ENCODE measurements at places on chromosomes 1 and 21.

GRCh38 chr1:145747398-145748247 lies 28.3 kb downstream of the CD160 start:
- no peak for DNase-seq

DNA sequence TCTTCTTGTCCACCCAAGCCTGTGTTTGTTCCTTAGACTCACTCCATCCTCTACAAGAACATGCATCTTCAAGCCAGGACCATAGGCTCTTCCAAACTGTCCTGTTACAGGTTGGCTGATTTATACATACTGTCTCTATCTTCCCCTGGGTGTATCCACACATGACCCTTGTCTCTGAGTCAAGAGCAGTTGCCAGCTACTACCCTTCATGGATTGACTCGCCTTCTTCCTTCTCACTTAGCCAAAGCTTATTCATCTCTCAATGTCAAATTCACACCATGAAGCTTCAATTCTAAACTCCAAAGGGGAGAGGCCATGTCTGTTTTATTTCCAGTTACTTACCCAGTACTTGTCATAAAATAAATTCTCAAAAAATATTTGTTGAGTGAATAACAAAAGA lies 64.1 kb upstream of the CACHD1 start:
- DNase-seq, result no peak

DNA sequence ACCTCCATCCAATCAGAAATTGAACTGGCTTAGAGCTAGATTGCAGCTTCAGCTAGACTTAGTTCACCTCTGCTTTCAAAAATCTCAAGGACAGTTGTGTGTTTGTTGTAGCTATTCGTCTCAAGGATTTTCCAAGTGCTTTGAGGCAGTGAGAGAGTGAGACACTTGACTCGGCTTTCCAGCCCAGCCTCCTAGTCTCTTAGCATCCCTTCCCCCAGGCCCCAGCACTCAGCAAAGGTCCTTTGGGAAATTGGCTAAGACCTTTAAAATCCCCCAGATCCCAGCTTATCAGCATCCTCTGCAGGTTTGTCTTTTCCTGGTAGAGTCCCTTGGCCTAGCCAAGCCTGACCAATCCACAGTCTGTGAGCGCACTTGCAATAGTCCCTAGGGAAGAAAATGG lies 47.9 kb upstream of the PROX1 start:
- no peak for DNase-seq

DNA sequence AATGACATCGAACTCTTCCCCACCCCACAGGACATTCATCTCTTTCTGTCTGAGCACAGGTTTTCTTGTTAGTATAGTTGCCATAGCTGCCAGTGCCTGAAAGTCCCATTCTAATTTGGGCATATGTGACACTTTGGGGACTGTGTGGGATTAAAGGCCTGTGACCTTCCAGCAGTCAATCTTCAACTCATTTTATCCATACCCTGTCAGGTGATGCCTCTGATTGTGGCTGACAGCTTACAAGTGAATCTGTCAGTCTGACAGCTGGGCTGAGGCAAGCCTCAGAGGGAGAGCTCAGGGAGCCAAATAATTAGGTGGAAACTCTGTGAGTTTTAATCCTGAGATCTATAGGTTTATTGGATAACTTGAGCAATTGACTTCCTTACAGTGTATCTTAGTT lies 29.6 kb downstream of the ZCCHC17 start:
- no peak for DNase-seq

- no peak for DNase-seq
Observed at GRCh38 chr1:228865627-228866330, 130.5 kb downstream of the RHOU start.

DNA sequence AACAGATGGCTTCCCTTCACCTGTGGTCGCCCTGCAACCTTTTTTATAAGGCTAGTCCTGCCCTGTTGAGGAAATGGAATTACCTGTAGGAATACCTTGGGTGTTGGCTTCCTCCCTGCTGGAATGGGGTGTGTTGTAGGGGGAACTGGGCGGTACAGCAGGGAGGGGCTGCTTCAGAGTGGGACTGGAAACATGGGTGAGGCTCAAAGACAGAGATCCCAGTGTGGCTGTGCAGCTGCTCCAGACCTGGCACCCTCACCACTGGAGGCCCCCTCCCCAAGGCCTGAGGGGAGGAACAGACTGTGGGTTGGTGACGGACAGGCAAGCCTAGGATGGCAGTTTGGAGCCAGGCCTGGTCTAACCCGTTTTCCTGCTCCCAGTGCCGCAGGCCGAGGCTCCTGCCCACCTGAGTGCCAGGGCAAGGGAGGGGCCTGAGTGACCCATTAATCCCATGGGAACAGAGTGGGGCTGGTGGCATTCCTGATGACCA lies 4.5 kb downstream of the EFNA3 start:
- no peak for DNase-seq

GRCh38 chr1:223338811-223339746 lies 24.9 kb downstream of the SUSD4 start:
- DNase-seq, result no peak

DNA sequence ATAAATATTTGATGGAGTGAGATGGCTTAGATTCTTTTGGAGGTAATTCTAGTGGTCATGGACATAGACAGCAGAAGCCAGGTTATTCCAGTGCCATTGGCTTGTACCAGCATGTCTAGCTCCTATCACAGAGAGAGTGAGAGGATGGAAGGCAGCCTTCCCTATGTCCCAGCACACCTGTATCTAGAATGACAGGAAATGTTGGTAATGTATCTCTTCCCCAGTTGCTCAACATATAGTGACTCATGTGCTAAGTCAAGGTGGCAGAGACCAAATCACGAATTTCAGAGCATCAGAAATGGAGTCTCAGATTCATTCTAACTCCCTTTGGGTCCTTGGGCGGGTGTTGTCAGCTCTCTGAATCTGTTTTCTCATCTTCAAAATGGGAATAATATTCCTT lies 28.4 kb downstream of the METTL13 start:
- DNase-seq, result no peak

- no peak for DNase-seq
Observed at GRCh38 chr21:34722684-34723300, 54.0 kb downstream of the CLIC6 start.

GRCh38 chr1:19376428-19377372 lies 64.6 kb downstream of the SLC66A1 start:
- DNase-seq, result no peak

GRCh38 chr21:15498455-15498854 lies 231.3 kb upstream of the USP25 start:
- no peak for DNase-seq

DNA sequence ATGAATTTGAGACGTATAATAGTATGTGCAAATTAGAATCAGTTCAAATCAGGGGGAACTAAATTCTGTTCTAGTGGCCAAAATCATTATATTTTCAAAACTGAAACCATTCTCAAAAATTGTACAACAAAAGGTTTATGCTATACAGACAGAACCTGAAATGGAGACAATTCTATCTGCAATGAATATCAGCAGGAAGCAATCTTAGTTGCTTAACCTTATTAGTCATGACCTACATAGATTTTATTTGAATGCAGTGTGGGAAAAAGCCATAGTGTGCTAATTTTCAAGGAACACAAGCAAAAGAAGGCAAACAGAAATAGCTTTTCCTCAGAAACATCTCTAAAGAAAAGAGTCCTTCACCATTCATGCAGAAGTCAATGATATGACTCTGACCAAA lies 6.5 kb downstream of the AK5 start:
- DNase-seq, result no peak

DNA sequence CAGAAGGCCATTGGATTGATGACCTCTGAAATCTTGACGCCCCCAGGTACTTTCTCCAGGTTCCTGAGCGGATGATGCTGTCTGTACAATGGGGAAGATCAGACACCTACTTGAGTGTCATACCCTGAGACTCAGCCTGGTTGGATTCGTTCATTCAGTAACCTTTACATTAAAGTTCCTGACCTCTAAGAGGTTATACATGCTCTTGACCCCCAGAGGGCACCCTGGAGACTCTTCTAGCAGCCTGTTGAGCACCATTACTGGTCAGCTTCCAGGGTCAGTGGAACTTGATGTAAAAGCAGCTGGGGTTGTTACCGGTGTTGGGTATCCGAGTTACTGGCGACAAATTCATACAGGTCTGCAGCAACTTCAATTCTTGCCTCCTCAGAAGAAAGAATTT lies 114.3 kb upstream of the ZNF678 start:
- no peak for DNase-seq

- DNase-seq, result peak; percentile 44
Observed at GRCh38 chr1:228445843-228446650, 29.4 kb upstream of the TRIM17 start.

- DNase-seq, result no peak
Observed at GRCh38 chr1:176733661-176734060, 270.7 kb downstream of the PAPPA2 start.

DNA sequence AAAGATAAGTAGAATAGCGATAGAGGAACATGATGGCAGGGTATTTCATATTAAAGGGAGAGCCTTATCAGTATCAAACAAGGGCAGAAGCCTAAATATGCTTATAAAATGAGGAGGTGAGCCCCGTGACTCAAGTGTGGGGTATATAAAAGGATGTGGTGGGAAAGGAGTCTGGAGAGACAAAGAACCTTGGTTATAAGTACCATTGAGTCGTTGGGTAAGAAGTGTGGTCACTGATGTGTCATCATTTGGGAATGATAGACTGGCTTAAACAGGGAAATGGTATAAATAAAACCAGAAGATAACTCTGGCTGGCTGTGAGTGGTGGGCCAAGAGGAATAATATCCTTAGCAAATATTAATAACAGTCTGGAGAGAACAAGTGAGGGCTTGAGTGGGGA lies 10.9 kb upstream of the CD5L start:
- no peak for DNase-seq

DNA sequence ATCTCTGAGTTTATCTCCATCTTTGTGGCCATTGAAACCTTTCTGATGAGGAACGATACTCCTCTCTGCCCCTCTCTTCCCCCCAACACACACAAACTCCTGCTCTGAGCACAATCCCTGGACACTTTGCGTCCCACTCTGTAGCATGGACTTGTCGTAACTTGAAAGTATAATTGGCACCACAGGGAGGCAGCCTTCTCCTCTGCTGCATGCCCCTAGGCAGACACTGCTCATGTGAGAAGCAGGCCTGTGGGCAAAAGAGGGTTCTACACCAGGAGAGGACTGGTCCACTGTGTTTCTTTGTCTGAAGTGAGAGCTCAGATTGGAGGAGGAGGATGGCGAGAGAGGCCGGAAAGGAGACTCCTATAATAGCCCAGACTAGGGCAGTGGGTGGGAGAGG lies 3.8 kb upstream of the PARS2 start:
- DNase-seq, result peak; percentile 40

DNA sequence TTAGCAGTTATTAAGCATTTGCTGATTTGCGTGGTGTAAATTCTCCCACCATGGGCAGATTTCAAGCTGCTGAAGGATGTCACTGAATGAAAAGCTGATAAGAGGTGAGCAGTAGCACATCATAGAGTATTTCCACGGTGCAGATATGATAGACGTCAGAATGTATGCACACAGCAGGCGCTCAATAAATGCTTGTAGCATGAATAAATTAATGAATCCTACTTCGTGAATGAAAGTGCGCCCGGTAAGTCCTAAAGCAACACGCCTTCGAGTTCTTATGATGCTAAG lies 510 bp upstream of the UBIAD1 start:
- no peak for DNase-seq

GRCh38 chr1:201406831-201407406 lies 7.8 kb upstream of the LAD1 start:
- no peak for DNase-seq

- DNase-seq, result no peak
Observed at GRCh38 chr1:218079820-218080219, 205.3 kb upstream of the RRP15 start.

GRCh38 chr1:177884479-177885021 lies 85.3 kb downstream of the SEC16B start:
- DNase-seq, result no peak

- DNase-seq, result no peak
Observed at GRCh38 chr1:227299688-227300087, 18.6 kb downstream of the CDC42BPA start.

DNA sequence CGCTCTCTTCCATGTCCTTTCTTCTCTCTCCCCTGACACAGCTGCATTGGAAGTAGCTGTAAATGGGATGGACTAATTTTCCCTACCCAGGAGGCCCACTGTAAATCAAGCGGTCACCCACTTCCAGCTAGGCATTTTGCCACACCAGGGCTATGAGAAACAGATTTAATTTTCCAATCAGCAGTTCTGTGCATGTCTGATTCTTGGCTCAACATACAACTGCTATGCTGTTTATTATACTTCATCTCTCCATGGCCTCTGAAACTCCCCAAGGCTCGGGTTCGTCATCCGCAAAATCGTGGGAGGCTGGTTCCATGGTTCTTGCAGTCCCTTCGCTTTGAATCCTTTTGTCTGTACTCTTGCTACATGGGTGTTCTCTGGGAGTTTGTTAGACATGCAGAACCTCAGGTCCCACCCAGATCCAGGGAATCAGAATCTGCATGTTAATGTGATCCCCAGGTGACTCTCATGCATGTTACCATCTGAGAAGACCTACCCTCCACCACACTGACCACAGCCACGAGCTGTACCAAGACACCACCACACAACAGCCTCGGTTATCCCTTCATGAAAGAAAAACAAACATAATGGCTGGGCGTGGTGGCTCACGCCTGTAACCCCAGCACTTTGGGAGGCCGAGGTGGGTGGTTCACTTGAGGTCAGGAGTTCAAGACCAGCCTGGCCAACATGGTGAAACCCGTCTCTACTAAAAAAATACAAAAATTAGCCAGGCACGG lies 190.5 kb downstream of the GABPA start:
- no peak for DNase-seq

DNA sequence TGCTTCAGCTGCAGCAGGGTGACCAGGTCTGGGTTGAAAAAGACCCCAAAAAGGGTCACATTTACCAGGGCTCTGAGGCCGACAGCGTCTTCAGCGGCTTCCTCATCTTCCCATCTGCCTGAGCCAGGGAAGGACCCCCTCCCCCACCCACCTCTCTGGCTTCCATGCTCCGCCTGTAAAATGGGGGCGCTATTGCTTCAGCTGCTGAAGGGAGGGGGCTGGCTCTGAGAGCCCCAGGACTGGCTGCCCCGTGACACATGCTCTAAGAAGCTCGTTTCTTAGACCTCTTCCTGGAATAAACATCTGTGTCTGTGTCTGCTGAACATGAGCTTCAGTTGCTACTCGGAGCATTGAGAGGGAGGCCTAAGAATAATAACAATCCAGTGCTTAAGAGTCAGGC lies 2.9 kb downstream of the C1QA start:
- no peak for DNase-seq

DNA sequence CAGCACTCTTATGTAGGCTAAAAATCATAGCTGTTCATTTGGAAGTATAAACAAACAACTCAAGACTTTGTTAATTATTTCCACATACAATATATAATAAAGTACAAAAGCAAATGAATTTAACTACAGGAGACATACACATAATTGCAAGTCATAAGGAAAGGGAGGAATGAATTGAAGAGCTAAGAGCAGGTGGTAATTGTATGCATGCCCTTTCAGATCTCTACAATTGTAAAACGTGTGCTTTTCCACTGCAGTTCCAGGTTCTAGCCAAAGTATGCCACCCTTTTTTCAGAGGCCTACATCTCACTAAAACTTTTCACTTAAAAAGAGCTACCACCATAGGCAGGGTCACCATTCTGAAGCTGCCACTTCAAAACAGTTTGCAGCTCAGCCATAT lies 42.8 kb upstream of the HP1BP3 start:
- DNase-seq, result no peak

All from hematopoietic multipotent progenitor cell (in vitro differentiated cells).